Sigmoid colon (tissue), 7 donors: ENCODE measurements at places on chromosomes 3 and 15. TPM values are rescaled to one million over a fixed set of nuclear protein-coding genes. Genes with fewer than 3 reads are reported as not detected.
A peak's percentile ranks its signal among the peaks of the same experiment; 100 is the strongest.

- no peaks in the 10 kb centered on the region for H3K4me1 ChIP-seq
- H3K27ac ChIP-seq, result no peak overlapping the region
- H3K27me3 ChIP-seq, result no peaks in the 10 kb centered on the region
- no peak for DNase-seq
- no peaks in the 10 kb centered on the region for H3K36me3 ChIP-seq
Measured at GRCh38 chr3:187997490-187997889, 156.5 kb upstream of the LPP start.

The OXTR gene
- 0.41 TPM for total RNA-seq

DNA sequence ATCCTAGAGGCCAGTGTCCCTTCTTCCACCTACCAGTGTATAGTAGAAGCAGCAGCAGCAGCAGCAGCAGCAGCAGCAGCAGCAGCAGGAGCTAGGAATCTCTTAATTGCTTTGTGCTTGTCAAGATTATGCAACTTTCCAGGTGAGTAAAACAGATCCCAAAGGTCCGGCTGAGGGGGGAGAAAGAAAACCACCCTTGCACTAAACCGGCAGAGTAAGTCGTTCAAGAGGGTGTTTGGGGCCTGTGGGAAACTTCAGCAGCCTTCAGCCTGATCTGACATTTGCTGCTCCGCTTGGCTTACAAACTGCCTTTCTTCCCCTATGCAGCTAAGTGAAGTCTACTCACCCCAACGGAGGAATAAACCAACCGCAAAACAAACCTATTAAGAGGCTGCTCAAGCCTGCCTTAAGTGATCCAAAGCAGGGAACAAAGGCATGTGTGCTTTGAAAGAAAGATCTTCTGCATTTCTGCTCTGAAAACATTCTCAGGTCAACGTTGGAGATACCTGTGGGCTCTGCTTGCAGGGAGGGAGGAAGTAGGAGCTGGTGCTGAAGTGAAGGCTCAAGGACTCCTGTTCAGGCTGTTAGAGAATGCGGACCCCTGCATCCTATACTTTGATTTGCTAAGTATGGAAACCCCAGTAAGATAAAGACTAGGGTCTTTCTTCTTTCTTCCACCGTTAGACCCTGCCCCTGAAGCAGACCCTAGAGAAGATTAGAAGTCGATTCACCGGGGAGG, 35.7 kb upstream of the DLG1 start:
- no peaks in the 10 kb centered on the region for H3K36me3 ChIP-seq
- no peaks in the 10 kb centered on the region for H3K27me3 ChIP-seq
- no peak overlapping the region for H3K4me3 ChIP-seq
- no peak overlapping the region for H3K27ac ChIP-seq
- no peaks in the 10 kb centered on the region for H3K4me1 ChIP-seq

- no peak overlapping the region for H3K27ac ChIP-seq
- H3K4me3 ChIP-seq, result no peak overlapping the region
- no peak for DNase-seq
- H3K27me3 ChIP-seq, result no peaks in the 10 kb centered on the region
- H3K4me1 ChIP-seq, result no peaks in the 10 kb centered on the region
- H3K36me3 ChIP-seq, result no peaks in the 10 kb centered on the region
Measured at GRCh38 chr3:177370246-177370822, 173.1 kb upstream of the TBL1XR1 start.

GRCh38 chr3:29438580-29438979, 157.7 kb downstream of the RBMS3 start:
- H3K36me3 ChIP-seq, result peaks cover 14% of the 10 kb centered on the region
- H3K27ac ChIP-seq, result no peak overlapping the region
- no peaks in the 10 kb centered on the region for H3K27me3 ChIP-seq
- no peak overlapping the region for H3K4me3 ChIP-seq
- no peaks in the 10 kb centered on the region for H3K4me1 ChIP-seq

- no peak for DNase-seq
- peaks cover 38% of the 10 kb centered on the region for H3K4me1 ChIP-seq
- no peaks in the 10 kb centered on the region for H3K36me3 ChIP-seq
- peak overlapping the region; percentile 74 for H3K27ac ChIP-seq
- no peak overlapping the region for H3K4me3 ChIP-seq
- no peaks in the 10 kb centered on the region for H3K27me3 ChIP-seq
Measured at GRCh38 chr3:127690823-127691452, 18.2 kb downstream of the ABTB1 start.

DNA sequence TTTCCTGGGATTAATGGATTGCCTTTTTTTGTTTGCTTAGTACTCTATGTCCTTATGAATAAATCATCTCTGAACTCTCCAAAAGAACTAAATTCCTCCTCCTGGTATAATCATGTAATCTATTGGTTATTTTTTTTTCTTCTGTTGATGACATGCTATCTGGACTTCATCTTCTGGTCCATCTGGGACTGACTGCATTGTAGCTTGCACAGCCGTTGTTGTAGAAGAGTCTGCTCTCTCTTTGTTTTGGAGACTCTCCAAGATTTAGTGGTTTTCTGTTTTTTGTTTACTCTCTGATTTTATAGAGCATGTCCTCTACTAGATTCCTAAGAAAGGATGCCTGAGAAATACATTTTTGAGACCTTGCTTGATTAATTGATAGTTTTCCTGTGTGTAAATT, 19.1 kb downstream of the IREB2 start:
- peak overlapping the region; percentile 59 for H3K27ac ChIP-seq
- peaks cover 57% of the 10 kb centered on the region for H3K4me1 ChIP-seq

DNA sequence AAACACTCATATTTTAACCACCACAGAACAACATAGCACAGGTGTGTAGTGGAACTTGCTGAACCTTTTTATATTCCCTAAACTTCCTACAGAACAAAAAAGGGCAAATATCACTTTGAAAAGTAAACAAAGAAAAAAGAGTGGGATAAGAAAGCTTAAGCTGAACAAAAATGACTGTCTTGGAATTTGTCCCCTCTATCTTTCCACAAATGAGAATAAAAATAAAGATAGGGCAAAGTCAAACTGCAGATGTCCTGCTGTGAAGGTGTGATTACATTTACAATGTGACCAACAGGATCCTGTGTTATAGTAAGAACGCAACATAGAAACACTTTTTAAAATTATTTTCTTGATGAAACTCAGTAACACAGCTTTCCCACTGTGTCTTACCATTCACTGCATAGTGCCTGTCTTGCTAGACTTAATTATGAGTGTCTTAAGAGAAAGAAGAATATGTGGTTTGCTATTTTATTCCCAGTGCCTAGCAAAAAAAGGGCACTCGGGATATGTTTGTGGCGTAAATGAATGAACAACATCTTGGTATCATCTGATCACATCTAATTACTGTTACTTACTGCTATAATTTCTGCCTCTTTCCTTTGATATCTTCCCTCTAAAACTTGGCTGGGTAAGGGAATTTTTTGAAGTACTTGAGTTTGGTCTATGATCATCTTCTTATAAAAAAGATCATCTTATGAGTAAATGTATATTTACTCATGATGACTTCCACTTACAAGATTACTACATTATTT, 67.5 kb downstream of the DENND4A start:
- H3K4me3 ChIP-seq, result no peak overlapping the region
- H3K27me3 ChIP-seq, result no peaks in the 10 kb centered on the region
- H3K27ac ChIP-seq, result no peak overlapping the region
- H3K4me1 ChIP-seq, result no peaks in the 10 kb centered on the region
- peaks cover 4% of the 10 kb centered on the region for H3K36me3 ChIP-seq

- H3K4me1 ChIP-seq, result peaks cover 65% of the 10 kb centered on the region
- no peaks in the 10 kb centered on the region for H3K36me3 ChIP-seq
- DNase-seq, result no peak
Measured at GRCh38 chr3:71389191-71389590, 194.3 kb downstream of the FOXP1 start.

The ETV5 gene
- total RNA-seq, result 7.5 TPM
